Activated CD4-positive, alpha-beta T cell treated with anti-CD3 and anti-CD28 coated beads, Interleukin-2, amount 50 U/mL, for 24 hours (primary cell): ENCODE measurements at places on chromosomes 7 and 10.

DNA sequence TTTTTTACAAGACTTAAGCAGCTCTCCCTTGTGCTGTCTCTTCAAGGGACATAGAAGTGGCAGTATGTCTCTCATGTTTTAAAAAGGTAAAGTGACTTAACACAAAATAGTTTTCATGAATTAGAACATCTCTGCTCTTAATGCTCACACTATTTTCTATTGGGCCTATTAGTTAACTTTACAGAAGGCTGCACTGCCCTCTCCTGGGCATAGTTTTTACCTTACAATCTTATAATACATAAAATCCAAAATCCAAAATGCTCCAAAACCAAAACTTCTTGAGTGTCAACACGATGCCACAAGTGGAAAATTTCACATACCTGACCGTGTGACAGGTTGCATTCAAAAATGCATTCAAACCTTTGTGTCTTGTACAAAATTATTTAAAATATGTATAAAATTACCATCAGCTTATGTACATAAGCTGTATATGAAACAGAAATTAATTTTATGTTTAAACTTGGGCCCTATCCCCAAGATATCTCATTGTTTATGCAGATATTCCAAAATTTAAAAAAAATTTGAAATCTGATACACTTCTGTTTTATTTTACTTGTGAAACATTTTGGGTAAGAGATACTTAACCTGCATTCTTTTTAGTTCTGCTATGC, 25.8 kb downstream of the TES start:
- DNase-seq = no peak

- DNase-seq = no peak
Observed at GRCh38 chr10:69278446-69278963, at the start of gene HK1. TSS of gene HK1 (plus strand) at chr10:69278496.

GRCh38 chr7:618539-619367, 99.1 kb upstream of the PDGFA start:
- no peak for DNase-seq

GRCh38 chr10:122301055-122301810, 30.1 kb downstream of the BTBD16 start:
- DNase-seq = no peak

DNA sequence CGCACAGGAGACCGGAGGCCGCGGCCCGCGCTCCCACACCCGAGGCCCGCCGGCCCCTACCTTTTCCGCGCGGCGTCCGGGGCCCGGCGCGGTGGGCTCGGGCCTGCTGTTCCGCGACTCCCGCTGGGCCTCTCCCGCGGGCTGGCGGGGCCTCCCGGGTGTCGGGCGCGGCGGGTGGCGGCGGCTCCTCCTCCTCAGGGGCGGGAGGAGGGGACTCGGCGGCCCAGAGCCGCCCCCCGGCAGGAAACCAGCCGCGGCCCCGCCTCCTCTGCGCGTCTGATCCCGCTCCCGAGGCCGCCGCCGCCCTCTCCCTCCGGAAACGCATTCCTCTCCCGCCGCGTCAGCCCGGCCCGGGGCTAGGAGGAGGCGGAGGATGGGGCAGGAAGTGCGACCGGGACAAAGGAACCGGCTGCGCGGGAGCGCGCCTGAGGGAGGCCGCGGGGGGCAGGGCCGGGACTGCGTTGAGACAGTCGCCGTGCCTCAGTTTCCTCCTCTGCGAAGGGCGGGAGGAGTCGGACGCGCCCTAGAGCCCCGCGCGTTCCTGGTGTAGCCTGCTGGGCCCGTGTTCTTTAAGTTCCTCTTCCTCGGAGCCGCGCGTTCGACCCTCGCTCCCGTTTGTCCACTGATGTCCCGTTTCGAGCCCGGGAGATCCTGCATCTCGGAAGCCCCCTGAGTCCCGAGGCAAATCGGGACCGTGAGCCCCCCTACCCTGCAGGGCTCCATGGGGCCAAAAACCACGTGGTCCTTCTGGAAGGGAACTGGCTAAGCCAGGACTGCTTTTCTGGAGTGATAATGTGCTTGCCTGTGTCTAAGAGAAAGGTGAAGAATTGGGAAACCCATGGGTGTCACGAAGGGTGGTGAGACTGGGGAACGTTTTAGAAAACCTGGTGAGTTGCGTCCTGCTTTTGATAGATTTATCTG, at the start of gene ITGB1:
TSS of gene ITGB1 (minus strand) at position 146 of the 921 bp plus-strand sequence. CDS start 22,672 bp downstream, outside the sequence.
- DNase-seq = peak; percentile 72

DNA sequence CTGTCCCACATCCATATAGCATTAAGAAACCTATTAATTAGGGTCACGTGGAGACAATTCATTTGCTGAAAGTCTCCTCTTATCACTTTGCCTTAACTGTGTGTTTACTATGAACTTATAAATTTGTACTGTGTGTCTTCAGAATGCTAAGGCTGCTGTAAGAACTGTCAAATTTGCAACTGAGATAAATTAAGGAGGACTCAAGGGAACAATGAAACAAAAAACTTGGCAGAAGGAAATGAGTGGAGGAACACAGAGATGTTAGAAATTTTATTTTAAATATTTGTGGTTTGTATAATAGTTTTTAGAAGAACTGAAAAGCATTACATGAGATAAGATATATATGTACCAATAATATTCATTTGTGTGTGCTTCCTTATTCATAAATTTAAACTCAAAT, 1005.3 kb upstream of the SORCS1 start:
- no peak for DNase-seq

GRCh38 chr7:91550931-91551330, 286.7 kb downstream of the FZD1 start:
- DNase-seq = no peak

DNA sequence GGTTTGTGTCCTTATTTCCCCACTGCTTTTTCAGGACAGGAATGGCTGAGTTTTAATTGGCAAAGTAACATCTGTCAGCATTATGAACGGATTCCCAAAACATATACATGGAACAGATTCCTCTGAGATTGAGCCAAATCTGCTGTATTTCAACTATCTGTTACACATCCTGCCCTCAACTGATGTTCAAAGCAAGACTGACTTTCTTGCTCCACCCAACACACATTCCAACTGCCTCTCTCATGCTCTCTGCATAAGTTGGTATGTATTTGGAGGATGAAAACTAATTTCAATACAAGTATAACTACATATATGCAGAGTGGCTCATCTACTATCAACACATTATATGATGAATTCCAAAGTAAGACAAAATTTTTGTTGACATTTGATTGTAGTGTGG, 342.2 kb downstream of the GATA3 start:
- DNase-seq = no peak

DNA sequence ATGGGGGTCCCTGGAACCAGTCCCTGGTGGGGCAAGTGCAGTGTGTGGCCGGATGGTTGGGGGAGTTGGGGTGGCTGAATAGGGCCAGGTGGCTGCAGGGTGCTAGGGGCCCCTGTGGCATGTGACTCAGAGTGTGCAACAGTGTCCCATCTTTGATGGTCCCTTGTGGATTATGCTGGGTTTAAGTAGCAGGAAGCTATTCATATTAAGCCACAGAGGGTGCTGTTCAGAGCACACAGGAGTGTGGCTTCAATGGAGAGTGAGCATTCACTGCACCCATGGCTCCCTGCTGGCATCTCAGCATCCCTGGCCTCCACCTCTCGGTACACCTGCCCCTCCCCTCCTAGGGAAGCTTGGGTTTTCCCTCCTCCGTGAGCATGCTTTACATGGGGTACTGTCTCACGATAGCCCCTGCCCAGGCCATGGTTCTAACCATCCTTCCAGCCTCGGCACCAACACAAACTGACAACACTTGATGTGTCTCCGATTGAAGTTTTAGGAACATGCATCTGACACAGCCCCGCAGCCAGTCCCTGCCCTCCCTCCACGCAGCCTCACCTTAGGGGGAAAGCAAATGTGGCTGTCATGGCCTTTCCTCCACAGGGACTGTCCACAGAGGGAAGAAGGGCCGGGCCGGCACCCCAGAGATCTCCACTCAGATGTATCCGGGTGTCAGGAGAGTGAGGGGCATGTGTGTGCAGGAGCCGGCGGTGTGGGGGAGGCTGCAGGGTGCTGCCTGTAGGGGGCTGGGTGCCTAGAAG, 30.4 kb upstream of the PPIF start:
- DNase-seq = no peak

DNA sequence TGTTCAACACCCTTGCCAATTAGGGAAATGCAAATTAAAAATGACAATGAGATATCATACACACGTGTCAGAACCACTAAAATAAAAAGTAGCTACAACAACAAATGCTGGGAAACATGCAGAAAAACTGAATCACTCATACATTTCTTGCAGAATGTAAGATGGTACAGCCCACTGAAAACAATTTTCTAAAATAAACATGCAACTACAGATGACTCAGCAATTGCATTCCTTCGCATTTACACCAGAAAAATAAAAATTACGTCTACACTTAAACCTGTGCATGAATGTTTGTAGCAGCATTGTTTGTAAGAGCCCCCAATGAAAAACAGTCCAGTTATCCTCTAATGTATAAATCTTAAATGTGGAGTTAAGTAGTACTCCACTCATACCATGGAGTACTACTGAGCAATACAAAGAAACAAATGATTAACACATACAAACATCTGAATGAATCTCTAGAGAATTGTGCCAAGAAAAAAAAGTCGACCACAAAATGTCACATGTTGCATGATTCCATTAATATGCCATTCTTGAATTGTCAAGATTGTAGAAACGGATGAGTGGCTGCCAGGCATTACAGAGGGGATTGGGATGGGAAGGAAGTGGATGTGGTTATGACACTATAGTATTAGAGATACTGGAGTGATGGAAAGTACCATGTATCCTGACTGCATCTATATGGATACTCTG, 134.6 kb upstream of the NPSR1 start:
- DNase-seq = no peak

DNA sequence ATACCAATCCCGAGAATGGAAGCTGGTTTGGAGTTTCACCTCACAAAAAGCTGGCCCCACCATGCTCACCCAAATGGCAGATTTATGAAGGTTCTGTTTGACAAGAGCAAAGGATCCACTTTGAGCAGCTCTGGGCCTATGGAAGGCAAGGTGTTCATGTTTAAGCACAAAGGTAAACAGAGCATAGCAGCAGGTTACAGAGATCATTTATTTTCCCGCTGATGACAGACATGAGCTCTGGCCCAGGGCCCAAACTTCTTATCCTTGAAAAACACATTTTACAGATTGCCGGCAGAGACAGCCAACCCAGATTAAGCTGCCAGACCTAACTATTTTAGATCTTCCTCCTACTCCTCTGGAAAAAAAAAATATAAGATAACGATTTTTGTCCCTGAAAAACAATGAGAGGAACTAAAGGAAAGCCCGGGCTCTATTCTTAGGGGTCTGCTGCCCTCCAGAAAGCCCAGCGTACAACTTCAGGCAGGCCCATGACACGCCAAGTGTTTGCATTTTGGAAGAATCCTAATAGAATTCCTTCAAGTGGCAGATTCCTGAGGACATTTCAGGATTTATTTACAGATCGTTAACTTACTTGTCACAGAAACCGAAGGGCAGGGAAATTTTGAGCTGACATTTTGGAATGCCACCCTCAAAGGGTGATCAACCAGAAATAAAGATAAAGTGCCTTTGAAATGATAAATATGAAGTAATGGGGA, 40.0 kb downstream of the SYPL1 start:
- no peak for DNase-seq

DNA sequence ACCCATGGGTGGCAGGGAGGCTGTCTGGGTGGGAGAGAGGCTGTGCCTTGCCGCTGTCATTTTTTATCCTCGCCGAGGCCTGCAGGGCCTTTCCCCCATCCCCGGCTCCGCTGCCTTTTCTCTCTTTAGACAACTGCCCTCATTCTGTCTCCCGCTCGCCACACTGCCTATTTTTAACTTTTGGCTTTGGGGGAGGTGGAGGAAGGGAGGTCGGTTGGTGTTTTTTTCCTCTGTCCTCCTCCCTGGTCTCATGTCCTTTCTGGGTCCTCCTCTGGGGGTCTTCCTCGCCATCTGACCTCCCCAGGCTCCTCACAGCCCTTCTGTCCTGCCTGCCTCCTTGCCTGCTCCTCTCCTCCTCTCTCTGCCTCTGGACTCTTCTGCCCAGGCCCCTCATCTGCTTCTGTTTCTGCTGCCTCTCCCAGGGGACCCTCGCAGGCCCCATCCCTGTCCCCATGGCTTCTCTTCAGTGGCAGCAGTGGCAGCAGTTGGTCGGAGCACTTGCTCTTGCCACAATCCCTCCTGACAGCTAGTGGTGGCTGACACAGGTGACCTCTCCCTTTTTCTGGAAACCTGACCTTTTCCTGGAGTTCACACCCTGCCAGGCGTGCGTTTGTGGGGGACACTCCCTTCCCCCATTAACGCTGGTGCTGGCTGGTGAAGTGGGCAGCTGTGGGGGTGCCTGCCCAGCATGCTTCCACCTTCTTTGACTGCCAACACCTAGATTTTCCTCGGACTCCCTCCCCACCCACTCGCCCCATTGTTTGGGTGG, 19.5 kb upstream of the PCBD1 start:
- DNase-seq = no peak

- DNase-seq = no peak
Observed at GRCh38 chr10:24822590-24822989, 98.9 kb upstream of the ARHGAP21 start.

- no peak for DNase-seq
Observed at GRCh38 chr7:48183965-48184364, 12.7 kb downstream of the ABCA13 start.

DNA sequence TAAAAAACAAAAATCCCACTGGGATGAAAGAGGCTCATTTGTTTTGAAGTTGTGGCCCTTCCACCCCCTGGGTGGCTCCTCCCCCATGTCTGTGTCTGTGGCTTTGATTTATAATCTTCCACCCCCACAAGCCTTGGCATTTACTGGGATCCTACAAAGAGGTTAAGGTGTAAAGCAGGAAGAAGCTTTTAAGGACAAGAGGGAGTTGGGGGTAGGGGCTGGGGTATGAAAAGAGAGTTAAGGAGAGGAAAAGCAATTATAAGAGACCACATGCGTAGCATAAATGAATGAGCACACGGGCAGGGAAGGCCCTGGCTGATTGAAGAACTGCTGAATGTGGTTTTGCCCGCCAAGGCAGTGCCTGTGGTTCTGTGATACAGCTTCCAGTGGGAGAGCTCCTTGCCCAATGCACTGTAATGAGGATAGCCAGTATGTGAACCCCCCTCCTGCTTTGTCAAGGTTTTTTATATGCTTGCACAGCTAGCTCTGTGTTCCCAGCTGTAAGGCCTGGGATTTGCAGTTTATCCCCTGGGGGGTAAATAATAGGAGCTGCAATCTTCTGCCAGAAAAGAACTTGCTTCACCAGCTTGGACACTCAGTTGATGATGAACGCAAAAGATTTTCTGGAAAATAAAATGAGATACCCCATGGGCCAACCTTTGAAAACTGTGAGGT, 34.7 kb upstream of the KMT2E start:
- no peak for DNase-seq

DNA sequence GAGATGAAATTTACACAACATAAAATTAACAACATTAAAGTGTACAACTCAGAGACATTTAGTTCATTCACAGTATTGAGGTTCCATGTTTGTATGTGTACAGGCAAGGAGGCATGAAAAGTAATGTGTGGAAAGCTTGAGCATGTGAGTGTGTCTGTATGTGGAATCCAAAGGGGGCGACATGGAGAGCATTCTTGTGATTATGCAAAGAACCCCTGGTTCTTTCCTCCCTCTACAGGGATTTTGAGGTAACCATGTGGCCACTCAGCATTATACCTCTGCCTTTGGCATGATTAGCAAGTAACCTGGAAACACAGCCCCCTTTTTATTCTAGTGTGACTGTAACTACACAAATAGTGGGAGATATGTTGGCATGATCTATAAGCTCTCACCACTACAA, 21.0 kb downstream of the OR2F1 start:
- no peak for DNase-seq
